Activated CD8-positive, alpha-beta memory T cell treated with anti-CD3 and anti-CD28 coated beads for 1 hour (primary cell): ENCODE measurements at places on chromosomes 12 and 14.

- no peak for DNase-seq
These were observed 11.5 kb downstream of the ALG10 start for GRCh38 chr12:34033628-34034296.

DNA sequence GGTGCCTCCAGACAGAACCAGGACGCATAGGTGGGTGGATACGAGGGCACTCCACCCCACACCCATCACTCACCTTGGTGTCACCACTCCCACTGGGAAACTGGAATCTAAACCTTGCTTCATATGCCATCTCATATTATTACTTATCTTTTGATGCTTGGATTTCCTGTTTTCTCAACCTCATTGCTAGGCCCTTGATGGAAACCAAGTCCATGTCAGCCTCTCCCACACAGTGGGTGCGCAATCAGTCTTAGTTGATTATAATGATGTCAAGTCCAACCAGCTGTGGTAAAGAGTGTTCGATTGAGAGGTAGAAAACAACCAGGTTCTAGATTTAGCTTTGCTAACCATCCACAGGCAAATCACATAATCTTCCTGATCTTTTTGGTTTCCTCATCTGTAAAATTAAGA is 584 bp upstream of the DDHD1 start:
- DNase-seq: no peak

DNA sequence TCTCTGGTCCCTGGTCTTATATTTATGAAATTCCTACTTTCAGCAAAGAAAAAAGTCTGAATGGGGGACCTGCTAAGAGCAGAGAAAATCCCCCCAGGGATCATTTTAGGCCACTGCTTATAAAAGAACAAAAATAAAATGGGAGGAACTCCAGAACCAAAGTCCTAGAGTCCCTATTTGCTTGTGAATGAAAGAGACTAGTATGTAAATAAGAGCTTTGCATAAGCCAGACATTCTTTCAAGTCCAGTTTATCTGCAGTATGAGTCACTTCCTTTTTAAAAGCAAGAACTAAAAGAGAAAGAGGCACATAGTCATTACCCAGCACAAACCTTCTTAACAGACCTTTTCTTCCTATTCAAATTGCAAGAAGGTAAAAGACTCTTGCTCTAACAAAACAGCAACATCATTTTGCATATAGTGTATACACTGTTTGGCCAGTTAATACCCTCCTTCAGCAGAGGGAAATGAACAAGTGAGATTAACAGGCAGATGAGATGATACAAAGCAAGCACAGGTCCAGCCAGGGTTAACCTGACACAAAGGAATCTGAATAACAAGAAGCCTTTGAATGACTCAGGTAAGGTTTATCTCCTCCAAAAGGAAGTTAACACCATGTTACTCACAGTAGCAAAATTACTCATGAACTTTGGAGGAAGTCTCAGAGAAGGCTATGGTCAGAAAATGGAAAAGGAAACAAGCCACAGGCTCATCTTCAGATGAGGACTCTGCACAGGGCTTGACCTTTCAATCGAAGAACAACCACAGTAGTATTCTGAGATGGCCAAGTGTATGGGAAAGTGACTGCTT is 87.3 kb downstream of the PHLDA1 start:
- no peak for DNase-seq

- DNase-seq: no peak
These were observed 9.8 kb downstream of the MSI1 start for GRCh38 chr12:120359128-120359527.

- no peak for DNase-seq
These were observed 1.1 kb upstream of the USP15 start for GRCh38 chr12:62258941-62259630.

- DNase-seq: no peak
These were observed 321.2 kb upstream of the FAR2 start for GRCh38 chr12:28827861-28828260.

GRCh38 chr14:64940336-64940910 is 2.1 kb downstream of the GPX2 start:
- DNase-seq: no peak
